ENCODE measurements at places on chromosomes 12 and 14. TPM values are rescaled to one million over a fixed set of nuclear protein-coding genes. Genes with fewer than 3 reads are reported as not detected.

DNA sequence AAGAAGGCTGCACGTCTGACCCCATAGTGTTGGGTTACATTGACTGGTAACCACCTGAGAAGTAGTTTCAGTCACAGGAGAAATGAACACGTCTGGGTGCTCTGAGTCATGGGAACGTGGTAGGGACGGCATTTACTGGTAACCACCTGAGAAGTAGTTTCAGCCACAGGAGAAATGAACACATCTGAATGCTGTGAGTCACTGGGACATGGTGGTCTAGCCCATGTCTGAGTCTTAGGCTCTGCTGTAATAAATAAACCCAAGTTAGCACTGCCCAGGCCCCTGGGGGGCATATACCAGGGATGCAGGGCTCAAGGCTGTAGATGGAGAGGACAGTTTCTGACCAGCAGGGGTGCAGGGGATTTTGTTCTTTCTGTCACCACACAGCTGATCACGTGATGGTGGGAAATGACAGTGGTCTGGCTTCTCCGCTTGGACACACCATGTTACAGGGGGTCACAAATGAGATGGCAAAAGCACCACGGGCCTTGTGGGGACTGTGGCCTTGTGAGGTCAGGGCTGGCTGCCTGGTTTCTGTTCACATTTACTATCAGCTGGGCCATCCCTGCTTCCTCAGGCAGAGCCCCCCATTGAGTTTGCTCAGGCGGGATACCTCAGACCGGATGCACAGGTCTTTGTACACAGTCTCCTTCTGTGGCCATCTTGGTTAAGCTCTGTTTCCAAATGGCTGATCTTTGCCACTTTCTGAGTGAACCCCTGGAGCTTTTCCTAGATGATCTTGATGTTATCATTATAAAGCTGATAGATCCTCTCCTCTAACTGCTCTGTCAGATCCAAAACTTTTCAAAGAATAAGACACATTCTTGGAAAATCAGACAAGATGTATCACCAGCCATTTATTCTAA is 9.8 kb upstream of the C12orf42 start:
- no peak for DNase-seq

GRCh38 chr12:40947797-40948196 is 240.3 kb upstream of the PDZRN4 start:
- no peak for DNase-seq

KRT78 gene
- total RNA-seq = not detected

CACNA1C gene
- 2.9 TPM for total RNA-seq

LAG3 gene
- total RNA-seq = not detected

DNA sequence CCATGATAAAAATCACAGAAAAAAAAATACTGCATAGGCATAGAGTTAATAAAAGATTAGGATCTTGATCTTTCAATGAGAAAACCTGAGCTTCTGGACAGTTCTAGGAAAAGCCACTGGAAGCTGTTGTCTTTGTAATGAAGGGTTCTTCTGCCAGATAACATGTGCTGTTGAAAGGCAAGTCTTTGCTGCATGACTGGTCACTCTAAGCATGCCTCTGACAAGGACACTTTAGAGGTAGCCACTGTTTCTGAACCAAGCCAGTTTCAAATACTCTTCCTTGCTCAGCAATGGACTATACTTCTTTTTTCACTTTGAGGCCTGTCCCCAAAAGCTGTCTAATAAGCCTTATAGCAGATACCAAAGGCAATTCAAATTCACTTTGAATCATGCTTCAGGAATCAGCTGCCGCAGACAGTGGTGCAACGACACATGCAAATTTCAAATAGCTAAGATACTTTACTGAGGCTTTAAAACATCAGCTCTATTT is 70.2 kb downstream of the BTG1 start:
- no peak for DNase-seq

DNA sequence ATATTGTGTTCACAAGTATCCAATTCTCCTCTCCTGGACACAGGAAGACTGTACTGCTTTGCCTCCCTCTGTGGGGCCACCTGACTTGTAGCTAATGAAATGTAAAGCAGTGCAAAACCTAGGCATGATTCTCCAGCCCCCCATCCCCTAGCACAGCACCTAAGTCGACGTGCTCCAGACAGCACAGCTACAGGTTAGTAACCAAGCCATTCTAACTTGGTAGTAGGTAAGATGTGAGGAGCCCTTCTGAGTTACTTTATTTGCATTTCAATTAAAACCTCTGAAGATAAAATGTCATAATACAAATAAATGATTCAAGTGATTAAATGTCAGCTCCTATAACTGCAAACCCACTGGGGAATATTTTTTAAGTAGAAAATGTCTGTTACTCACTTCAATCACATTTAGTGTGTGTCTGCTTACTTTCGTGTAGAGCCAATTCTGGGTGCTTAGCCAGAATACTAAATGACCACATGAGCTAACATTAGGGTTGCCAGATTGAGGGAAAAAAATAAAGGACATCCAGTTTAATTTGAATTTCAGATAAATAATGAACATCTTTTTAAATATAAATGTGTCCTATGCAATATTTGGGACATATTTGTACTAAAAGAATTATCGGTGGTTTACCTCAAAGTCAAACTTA is 64.8 kb upstream of the HIF1A start:
- no peak for DNase-seq

- DNase-seq = no peak
These were observed 48.7 kb upstream of the MAX start for GRCh38 chr14:65150898-65151608.

NINJ2 gene
- 32.9 TPM for total RNA-seq

GRCh38 chr12:3054374-3054773 is 22.8 kb upstream of the TSPAN9 start:
- no peak for DNase-seq

GRCh38 chr12:40622246-40622838 is 69.9 kb upstream of the CNTN1 start:
- peak; percentile 30 for DNase-seq

DNA sequence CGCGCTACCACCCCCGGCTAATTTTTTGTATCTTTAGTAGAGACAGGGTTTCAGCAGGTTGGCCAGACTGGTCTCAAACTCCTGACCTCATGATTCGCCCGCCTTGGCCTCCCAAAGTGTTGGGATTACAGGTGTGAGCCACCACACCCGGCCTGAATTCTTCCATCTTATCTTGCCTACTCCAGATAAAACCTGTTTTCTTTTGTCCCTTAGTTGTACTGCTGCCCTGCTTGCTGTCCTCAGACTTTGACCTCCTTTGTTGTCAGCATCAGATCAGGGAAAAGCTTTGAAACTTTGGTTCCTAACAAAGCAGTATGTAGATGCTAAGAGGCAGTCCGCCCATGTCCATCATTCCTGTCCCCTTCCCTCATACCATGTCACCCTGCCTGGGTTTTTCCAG is 15.9 kb downstream of the COPZ1 start:
- DNase-seq = no peak

GRCh38 chr12:124293286-124294003 is 1.4 kb upstream of the RFLNA start:
- no peak for DNase-seq

- DNase-seq = no peak
These were observed 1.6 kb downstream of the ATXN7L3B start for GRCh38 chr12:74539261-74539660.

GRCh38 chr12:68158432-68158831 is 1.1 kb downstream of the IFNG start:
- no peak for DNase-seq

GRCh38 chr12:116818341-116818856 is 62.8 kb downstream of the HRK start:
- DNase-seq = no peak

FOXM1 gene
- 0.59 TPM for total RNA-seq

DNA sequence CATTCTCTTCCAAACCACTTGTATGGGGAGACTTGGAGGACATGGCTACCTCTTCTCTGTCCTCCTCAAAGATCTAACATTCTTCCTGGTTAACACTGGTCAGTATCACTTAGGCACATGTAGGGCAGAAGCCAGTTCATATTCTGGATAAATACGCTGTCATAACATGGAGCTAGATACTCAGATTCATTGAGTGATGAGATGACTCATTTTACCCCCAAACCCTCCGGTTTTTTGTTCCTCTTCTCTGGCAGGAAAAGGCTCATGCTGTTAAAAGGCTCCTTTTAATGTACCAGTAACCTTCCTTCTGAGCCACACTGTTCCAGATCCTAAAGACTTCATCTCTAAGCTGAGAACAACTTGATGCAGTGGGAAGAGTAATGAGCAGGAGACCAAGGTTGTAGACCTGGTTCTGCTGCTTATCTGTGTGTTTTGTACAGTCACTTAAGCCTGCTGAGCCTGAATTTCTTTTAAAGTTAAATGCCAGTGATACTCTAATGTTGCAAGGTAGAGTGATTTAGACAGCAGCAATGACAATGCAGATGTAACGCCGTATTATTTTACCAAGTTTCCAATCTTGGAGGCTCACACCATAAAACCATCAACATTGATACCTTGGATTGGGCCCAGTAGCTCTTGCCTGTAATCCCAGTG is 57.3 kb upstream of the ELK3 start:
- DNase-seq = no peak

RFX4 gene
- total RNA-seq = not detected

DNA sequence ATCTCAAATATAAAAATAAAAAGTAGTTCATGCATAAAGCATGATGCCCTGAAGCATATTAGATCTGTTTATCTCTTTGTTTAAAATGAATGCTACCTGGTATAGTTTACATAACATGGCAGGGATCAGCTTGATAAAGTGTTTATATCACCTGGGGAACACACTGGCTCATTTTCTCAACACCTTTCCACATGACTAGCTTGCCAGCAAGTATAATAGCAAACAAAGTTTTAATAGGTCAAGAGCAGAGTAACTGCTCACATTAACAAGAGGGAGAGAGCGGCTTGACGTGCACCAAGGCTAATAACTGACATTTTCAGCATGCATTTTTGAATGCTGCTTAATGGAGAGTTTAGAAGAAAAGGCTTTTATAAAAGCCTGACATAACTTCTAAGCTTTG is 246.4 kb downstream of the EGLN3 start:
- no peak for DNase-seq

- DNase-seq = no peak
These were observed 421.1 kb upstream of the RGS6 start for GRCh38 chr14:71511152-71511551.

- no peak for DNase-seq
These were observed 28.1 kb upstream of the ADGRD1 start for GRCh38 chr12:130925666-130926015.

- DNase-seq = no peak
These were observed 398.1 kb downstream of the ZFP36L1 start for GRCh38 chr14:68394764-68395143.

DNA sequence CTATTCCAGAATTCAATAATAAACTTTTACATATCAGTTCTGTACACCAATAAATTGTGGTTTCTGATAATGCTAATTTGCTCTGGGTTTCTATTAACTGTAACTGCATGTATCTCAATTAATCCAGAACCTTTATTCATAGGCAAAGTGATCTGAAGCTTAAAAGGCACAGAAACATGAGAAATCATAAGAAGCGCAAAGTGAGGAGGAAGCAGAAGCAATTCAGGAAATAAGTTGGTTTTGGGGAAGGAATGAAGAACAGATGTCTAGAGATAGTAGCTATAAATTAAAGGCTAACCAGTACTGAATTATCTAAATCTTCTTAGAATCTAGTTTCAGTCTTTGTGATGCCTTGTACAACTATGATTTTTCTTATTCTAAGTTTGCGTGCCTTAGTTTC is 24.6 kb downstream of the KERA start:
- DNase-seq = no peak

DPF3 gene
- 21.8 TPM for total RNA-seq

ACOT6 gene
- total RNA-seq = not detected

All from psoas muscle (tissue), 8 donors.